ENCODE measurements at places on chromosomes 11 and 22.

GRCh38 chr11:71066311-71066710 lies 186.1 kb downstream of the SHANK2 start:
- no peak for DNase-seq

- no peak for DNase-seq
These were observed 134.5 kb downstream of the PLEKHA7 start for GRCh38 chr11:16879690-16880089.

- no peak for DNase-seq
These were observed 983 bp downstream of the EHF start for GRCh38 chr11:34621876-34622275.

DNA sequence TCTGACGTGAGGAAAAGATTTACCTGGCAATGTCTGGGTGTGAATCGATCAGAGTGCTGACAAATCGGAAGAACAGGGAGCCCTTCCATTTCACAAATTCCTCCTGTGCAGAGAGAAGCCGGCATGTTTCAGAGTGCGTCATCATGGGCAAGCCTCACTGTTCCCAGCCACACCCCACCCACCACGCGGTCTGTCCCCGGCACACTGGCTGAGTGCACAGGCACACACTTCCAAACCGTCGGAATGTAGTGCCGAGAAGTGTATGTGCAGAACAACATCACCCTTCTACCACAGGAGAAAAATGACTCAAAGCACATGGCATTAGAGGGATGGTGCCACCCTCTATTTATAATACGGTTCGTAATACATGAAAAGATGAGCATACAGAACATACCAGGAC lies 47.5 kb downstream of the NCAPD3 start:
- DNase-seq = no peak

- no peak for DNase-seq
These were observed at the start of gene KREMEN1 for GRCh38 chr22:29072979-29073617. Gene KREMEN1 (plus strand): TSS chr22:29073035. CDS start chr22:29073131, 96 bp downstream.

- DNase-seq = no peak
These were observed 177.3 kb downstream of the ADAMTS15 start for GRCh38 chr11:130625578-130626306.

DNA sequence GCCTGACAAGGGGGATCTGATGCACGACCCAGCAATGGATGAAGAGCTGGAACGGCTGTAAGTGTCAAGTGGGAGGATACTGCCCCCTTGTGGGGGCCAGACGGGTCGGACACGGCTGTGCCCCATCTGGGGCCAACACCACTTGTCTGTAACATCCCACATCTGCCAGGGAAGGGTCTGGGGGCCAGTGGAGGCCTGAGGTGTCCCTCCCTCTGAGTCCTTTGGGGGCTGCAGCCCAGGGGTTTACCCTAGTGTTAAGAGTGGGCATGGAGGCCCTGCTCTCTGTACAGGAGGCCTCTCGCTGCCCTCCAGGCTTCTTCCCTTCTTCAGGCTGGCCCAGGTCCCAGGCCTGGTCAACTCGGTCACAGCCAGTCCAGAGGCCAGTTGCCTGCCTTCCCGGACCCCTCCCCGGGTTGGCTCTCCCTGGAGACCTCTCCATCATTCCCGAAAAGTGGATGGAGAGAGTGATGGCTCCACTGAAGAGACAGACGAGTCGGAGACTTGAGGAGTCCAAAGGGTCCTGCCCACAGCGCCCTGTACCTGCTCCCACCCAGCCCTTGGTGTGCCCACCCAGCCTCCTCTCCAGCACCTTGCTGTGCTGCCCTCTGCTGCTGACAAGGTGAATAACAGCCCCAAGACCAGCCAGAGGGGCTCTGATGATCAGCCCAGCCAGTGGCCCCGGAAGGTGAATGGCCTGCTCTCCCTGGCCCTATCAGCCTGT lies 15.4 kb downstream of the ARFGAP2 start:
- DNase-seq = no peak

DNA sequence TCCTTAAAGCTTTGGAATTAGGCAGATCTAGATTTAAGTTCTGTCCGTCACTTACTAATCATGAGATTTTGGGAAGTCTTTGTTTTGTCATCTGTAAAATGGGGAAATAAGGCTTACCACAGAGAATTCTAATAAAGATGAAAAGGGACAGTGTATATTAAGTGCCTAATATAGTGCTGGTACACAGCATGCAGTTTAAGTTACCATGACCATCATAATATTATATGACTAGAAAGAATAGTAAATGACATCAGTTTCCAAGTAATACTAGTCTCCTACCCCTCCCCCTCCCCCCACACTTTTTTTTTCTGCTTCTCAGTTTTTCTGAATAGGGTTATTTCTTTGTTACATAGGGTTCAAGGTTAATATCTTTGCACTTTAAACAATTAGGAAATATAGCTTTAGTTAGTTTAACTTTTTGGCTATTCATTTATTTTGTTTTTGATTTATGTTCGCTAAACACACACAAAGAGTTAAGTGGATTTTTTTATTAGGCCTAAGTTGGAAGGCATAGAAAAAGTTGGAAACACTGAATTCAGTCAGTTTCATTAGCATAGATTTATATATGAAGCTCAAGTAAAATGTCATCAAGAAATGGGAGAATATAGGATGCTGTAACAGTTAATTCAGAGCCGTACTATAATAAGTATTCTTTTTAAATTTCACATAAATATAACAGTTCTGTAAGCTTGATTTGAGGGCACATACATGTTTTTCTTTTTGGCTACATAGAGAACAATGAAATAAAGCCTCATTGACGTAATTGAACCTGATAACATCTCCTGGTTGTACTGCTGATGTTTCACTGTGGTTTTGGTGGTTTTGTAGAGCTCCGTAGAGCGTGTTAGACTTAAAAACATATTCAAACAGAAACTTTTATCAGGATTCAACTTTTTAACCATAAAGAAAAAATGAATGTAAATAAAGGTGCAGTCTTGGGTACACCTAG lies 121.2 kb downstream of the PDE3B start:
- no peak for DNase-seq

DNA sequence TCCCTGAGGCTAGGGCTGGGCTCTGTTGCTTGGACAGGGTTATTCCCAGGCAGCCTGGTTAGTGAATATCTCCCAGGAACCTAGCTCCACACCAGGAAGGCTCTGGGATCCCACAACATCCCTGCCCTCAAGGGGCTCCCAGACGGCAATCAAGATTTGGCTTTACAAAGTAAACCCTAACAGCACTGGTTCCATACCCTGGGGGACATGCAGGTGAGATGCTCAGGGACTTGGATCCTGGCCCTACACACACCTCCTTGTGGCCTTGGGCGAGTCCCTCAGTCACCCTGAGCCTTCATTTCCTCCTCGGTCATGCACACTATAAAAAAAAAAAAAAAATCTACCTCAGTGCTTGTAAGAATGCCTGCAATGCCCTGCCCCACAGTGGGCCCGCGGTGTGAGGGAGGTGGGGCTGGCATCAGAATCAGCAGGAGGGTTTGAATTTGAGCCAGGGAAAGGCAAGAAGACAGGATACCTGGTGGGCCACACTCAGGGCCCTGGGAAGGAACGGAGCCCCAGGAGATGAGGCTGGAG lies 86.3 kb downstream of the MORC2 start:
- no peak for DNase-seq

DNA sequence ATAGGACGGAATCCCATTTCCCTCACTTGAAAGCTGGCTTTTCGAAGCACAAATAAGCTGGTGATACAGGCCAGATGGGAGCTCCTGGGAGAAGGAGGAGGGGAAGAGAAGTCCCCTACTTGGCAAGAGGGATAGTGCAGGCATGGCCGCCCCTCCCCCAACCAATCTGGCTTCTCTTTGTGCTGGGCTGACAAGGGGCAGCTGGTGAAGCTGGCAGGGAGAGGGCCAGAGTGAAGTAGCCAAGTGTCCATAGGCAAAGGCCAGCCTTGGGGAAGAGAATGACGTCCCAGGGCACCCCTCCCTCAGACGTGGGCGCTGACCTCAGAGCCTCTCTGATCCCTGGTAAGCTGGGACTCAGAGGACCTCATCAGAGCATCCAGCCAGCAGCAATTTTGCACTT lies 78.7 kb upstream of the GRAMD1B start:
- no peak for DNase-seq

DNA sequence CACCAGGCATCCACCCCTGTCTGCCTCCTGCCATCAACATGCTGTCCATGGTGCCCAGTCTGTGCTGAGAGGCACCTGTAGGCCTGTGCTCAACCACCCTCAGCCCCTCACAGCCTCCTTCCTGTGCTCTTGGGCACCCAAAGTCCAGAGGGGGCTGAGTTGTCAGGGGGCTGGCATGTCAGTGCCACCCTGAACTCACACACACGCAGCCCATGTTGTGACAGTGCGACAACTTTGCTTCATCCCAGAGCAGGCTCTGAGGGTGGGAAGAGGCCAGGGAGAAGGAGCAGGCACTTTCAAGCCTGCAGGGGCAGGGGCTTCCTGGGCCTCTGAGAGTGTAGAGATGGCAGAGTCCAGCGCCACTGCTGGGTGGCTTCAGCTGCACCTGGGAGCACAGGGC lies 491.0 kb downstream of the TMEM135 start:
- DNase-seq = no peak

DNA sequence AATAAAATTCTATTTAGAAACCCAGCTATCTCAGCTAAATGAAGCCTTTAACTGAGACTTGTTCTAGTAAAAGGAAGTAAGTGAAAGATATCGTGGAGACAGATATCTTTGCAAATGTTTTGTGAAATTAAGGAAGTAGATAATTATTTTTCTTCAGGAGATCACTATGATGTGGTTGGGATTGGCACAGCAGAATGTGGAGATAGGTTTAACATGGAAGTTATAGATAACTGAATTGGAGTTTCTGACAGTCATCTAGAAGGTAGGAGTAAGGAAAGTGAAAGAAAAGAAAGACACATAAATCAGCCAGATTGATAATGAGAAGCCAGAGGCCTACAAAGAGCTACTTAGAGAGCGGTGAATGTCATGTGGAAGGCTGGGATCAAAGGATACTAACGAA lies 4.7 kb upstream of the CASP5 start:
- DNase-seq = no peak

DNA sequence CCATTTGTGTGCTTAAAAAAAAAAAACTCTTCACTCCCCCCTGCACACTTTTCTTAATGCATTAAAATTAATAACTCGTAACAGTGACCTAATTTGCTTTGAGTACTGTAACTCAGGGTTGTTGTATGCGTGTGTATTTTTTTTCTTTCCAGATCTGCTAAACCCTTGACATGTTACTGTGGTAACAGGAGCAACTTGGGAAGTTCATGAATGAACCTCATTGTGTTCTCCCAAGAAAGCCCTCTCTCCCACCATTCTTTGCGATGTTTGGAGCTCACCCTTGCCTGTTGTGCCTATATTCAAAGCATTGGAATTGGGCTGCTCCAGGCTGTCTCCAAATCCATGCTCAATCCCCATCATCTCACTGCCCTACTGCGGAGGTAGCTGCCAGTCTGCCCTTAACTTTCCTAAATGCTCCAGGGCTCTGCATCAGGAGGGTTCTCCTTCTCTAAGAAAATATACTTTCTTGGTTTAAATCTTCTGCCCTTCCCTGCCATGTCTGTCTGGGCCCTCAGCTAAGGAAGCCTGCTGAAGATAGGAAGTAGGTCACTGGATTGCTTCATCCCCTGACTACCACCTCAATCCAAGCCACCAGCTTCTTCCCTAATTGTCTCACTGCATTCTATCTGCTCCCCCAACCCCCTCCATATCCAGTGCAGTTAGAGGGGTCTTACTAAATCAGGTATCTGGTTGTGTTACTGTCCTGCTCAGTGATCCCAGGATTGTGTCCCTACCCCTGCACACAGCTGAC lies 70.3 kb downstream of the KIRREL3 start:
- no peak for DNase-seq

GRCh38 chr11:119795690-119796089 lies 66.7 kb upstream of the NECTIN1 start:
- no peak for DNase-seq

DNA sequence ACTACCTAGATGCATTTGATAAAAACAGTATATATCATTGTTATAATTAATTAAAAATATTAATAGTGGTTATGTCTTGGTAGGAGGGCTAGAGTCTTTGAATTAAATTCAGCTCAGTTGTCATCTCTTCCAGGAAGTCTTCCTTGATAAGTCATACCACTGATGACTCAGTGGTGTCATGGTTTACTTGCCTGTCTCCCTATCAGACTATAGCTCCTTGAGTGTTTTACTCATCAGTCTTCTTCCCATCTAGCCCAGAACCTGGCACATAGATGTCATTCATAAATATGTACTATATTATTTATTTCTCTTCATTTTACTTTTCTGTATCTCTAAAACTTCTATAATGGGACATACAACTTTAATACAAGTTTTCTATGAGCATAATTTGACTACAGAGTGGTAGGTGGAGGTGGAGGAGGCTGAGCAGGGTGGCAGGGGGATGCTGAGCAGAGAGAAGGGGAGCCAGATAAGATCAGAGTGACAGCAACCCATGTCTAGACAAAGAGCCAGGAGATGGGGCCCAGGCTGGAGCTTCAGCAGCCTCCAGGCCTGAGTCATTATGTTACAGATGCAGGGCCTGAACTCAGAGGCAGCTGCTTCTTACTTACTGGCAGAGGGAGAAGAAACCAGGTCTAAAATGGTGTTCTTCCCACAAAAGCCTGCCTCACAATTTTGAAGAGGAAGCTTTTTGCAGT lies 82.3 kb upstream of the PHOX2A start:
- DNase-seq = no peak

GRCh38 chr22:21642584-21643448 lies 714 bp downstream of the SDF2L1 start:
- no peak for DNase-seq

- DNase-seq = no peak
These were observed 993.7 kb downstream of the OPCML start for GRCh38 chr11:132538642-132539041.

- DNase-seq = no peak
These were observed 21.3 kb upstream of the DRG1 start for GRCh38 chr22:31378123-31378522.

GRCh38 chr11:93537049-93537448 lies 6.1 kb downstream of the SMCO4 start:
- DNase-seq = no peak

- DNase-seq = no peak
These were observed at the start of gene LRFN4 for GRCh38 chr11:66856496-66857233. Gene LRFN4 (plus strand): TSS chr11:66857064. CDS start chr11:66857745, 681 bp downstream.

GRCh38 chr11:6717426-6717825 lies 34.3 kb upstream of the MRPL17 start:
- DNase-seq = no peak

GRCh38 chr11:108807262-108807661 lies 142.4 kb downstream of the DDX10 start:
- DNase-seq = no peak
